Activated effector memory CD4-positive, alpha-beta T cell treated with Interleukin-2 at 50 U/mL for 16 hours (primary cell): ENCODE measurements at places on chromosomes 2 and 18.

DNA sequence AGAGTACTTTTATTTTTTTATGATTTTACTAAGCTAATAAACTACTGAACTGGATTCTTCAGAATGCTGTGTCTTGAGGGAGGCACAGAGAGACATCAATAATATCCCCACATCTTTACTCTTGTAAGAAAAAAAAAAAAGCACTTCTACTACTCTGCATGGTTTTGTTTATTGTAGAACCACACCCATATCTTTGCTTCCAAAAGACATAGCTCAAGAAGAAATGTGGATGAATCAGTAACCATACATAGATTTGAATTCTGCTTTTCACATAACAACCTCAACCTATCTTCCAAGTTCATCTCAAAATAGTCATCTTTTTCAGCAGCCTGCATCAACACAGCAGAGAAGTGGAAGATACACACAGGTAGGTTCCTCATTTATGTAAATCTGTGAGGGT, 12.2 kb upstream of the COL5A2 start:
- DNase-seq = no peak

DNA sequence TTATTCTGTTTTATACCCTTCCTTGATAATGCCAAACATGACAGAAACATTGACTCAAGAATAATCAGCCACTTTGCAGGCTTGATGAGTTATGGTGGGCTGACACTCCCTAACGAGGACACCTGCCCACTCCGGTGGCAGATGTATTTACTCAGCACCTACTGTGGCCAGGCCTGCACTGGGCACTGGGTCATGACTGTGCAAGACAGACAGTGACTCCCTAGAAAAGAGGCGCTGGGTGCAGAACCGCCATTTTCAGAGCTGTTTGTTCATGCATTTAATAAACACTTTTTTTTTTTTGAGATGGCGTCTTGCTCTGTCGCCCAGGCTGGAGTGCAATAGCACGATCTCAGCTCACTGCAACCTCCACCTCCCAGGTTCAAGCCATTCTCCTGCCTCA, 32.5 kb downstream of the SNED1 start:
- DNase-seq = no peak

DNA sequence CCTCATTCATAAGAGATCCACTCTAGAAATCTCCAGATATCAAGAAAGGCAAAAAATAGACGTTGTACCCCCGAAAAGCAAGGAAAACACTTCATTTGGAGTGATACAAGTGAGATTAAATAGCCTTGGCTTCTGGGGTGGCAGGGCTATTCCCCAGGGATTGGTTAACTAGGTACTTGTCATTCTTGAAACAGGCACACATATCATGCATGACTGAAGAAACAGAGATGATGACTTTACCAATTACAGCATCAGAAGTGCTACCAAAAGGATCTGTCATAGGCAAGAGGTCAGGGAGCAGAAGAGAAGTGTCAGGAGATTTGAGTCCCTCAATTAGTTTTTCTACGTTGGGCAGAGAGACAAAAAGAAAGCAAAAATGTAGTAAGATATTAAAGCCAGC, 45.2 kb upstream of the NFU1 start:
- DNase-seq = no peak

GRCh38 chr2:194223218-194223617, 1433.8 kb upstream of the SLC39A10 start:
- DNase-seq = no peak

- no peak for DNase-seq
Observed at GRCh38 chr2:173589604-173590275, 235.1 kb downstream of the CDCA7 start.
